ENCODE measurements at places on chromosomes 2 and 18. TPM values are rescaled to one million over a fixed set of nuclear protein-coding genes. Genes with fewer than 3 reads are reported as not detected.

The PID1 gene
- total RNA-seq = 3.3 TPM

The RAD51AP2 gene
- not detected for total RNA-seq

The CXCR1 gene
- not detected for total RNA-seq

The CCL20 gene
- 4.3 TPM for total RNA-seq

The HOXD10 gene
- 7.4 TPM for total RNA-seq

All from A549 treated with RU486 at 1 μM for 4 hours (cell line).